SK-MEL-5 (cell line): ENCODE measurements at places on chromosomes 5 and 9. TPM values are rescaled to one million over a fixed set of nuclear protein-coding genes. Genes with fewer than 3 reads are reported as not detected.
A peak's percentile ranks its signal among the peaks of the same experiment; 100 is the strongest.

IFNA2 gene
- total RNA-seq: not detected in 2 replicates

WNT8A gene
- not detected in 2 replicates for total RNA-seq

BAAT gene
- 0.53 and 0.85 TPM in 2 replicates for total RNA-seq

DNA sequence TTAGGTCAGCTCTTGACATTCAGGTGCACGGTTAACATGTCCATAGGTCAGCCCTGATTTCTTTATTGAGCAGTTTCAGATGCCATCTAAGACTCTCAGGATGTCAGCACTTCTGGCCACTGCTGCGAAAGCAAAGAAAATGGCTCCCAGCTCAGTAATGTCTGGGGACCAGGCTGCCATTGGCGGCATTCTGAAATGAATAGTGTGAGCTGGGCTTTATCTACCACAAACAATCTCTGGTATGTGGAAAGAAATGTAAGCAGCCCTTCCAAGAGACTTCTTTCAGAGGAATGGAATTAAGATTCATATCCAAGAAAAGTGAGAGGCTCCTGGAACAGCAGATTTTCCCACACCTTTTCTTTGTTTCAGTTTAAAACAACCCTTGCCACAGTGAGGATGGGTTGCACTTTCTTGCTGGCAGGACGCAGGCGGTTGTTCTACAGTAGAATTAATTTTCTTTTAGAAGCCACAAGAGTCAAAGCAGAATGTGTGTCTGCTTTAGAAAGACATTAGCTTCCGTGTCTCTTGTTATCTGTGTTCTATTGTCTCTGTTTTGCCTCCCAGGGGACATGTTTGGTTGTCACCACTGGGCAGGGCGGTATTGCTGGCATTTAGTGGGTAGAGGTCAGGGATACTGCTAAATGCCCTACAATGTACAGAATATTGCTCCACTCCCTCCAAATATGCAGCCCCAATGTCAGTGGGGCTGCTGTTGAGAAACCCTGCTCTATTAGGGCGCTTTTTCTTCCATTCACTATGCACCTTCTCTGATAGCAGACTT is 149.9 kb upstream of the ANKH start:
- peak; percentile 46 for DNase-seq

DNA sequence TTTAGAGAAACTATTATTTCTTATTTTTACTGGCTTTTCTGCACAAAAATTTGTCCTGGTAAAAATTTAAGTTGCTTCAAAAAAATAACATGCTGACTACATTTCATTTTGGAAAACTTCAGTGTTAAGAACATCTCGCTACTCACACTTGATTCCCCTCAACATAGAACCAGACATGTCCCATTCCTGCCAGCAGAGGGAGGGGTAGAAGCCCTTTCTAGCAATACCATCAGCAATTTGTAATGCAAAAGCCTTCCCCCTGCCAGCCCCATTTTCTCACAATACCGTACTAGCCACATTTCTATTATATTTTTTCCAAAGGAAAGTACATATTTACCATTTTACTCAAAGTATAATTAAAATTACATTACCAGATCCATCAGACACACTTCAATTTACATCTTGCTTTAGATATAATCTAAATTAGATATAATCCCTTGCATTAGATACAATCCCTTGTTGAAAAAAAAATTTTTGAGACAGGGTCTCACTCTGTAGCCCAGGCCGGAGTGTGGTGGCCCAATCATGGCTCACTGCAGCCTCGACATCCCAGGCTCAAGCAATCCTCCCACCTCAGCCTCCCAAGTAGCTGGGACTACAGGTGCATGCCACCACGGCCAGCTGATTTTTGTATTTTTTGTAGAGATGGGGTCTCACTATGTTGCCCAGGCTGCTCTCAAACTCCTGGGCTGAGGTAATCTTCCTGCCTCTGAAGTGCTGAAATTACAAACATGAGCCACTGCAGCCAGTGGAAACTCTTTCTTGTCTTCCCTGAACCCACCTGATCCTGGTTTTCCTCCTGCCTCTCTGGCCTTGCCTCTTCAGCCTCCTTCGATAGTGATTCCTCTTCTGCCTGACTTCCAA is 39.6 kb upstream of the IDNK start:
- DNase-seq: peak; percentile 78

GRCh38 chr5:657570-657969 is 35.6 kb downstream of the TPPP start:
- no peak for DNase-seq

- DNase-seq: no peak
Observed at GRCh38 chr9:2050236-2050635, 35.1 kb downstream of the SMARCA2 start.
